ENCODE measurements at places on chromosomes 7 and 10.

- no peak for DNase-seq
Measured at GRCh38 chr7:107661081-107661864, 645 bp downstream of the SLC26A4 start.

DNA sequence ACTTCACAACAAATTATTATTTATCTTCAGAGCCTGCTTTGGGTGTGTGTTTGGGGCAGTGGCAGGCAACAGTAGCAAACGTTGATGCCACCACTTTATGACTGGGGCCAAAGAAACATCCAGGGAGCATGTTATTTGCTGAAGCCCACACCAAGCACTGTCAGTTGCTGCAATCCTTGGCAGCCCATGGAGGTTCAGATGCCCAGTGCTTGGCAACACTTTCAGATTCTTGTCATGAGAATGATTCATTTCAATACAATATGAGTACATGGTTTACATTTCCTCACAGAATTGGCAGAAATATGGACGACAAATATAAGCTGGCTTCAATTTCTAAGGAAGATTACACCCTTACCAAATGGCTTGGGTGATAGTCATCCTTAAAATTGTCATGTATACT lies 46.5 kb upstream of the GLI3 start:
- no peak for DNase-seq

GRCh38 chr10:27688276-27688675 lies 57.3 kb downstream of the MKX start:
- DNase-seq = no peak

- no peak for DNase-seq
Measured at GRCh38 chr10:87560495-87561129, 55.9 kb downstream of the MINPP1 start.

DNA sequence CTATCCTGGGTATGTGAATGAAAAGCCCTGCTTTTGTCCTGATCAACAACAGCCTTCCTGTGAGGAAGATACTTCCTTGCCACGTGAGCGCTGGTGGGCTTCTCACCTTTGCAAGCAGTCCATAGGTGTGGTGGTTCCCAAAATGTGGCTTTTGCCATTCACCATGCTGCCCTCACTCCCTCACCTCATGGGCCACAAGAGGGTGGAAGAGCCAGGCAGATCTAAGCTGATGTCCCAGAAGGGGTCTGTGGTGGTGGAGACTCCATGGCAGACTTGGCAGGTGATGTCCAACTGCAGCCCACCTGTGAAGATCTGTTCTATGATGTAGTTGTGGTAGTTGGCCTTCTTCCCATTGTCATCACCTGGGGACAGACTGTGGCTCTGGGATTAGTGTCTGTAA lies 147.4 kb downstream of the BBS9 start:
- DNase-seq = no peak

DNA sequence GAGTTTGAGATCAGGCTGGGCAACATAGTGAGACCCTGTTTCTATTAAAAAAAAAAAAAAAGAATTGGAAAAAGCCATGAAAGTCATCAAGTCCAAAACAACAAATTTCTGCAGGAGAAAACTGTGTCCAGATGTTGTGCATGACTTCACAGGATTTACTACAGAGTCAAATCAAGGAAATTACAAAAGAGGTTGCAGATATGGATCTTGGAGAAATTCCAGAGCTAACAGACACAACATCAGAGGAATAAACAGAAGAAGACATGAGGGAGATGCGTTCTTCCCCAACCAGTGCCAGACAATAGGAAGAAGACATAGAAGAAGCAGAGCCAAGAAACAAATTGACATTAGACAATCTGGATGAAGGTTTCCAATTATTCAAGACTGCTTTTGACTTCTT lies 24.3 kb upstream of the KCNIP2 start:
- no peak for DNase-seq

GRCh38 chr7:129742256-129742655 lies 130.7 kb downstream of the NRF1 start:
- no peak for DNase-seq

- DNase-seq = no peak
Measured at GRCh38 chr7:128357217-128357613, 4.3 kb downstream of the PRRT4 start.

GRCh38 chr7:102155821-102156441 lies 130.7 kb upstream of the SH2B2 start:
- DNase-seq = no peak

DNA sequence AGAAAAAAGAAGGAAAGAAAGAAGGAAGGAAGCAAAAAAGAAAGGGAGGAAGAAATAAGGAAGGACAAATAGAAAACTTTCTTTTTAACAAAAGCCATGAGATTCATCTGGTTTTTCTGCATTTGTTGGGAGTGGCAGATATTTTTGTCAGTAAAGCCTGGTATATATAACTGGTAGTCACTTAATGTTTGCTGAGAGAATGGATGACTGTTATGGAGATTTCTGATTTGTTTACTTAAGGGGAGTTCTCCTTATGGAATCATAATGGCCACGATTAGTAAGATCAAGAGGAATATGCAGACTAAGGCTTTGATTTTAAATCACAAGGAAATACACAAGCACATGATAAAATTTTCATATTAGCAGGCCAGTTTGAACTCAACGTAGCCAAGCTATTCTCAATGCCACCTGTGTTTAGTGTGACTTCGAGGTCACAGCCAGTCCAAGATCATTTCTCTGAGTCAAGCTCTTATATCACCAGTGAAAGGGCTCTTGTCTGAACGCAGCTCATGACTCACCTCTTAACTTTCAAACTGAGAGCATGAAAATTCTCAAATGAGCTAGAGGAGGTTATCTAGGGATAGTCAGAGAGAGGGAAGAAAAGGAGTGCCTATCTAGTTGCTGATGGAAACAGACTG lies 445.1 kb upstream of the ZMIZ1 start:
- no peak for DNase-seq

- DNase-seq = peak; percentile 28
Measured at GRCh38 chr10:103493362-103493915, at the start of gene NEURL1. NEURL1 (plus strand) TSS chr10:103493705; CDS start chr10:103494388, 683 bp downstream.

- DNase-seq = peak; percentile 35
Measured at GRCh38 chr7:11557627-11558026, 274.4 kb downstream of the THSD7A start.

DNA sequence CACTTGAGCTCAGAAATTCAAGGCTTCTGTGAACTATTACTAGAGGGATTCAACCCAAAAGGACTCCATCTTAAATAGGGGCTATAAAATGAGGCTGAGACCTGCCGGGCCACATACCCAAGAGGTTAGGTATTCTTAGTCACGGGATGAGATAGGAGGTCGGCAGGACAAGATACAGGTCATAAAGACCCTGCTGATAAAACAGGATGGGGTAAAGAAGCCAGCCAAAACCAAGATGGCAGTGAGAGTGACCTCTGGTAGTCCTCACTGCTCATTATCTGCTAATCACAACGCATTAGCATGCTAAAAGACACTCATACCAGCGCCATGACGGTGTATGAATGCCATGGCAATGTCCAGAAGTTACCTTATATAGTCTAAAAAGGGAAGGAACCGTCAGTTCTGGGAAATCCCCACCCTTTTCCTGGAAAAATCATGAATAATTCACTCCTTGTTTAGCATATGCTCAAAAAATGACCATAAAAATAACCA lies 101.2 kb upstream of the TRIM24 start:
- no peak for DNase-seq

DNA sequence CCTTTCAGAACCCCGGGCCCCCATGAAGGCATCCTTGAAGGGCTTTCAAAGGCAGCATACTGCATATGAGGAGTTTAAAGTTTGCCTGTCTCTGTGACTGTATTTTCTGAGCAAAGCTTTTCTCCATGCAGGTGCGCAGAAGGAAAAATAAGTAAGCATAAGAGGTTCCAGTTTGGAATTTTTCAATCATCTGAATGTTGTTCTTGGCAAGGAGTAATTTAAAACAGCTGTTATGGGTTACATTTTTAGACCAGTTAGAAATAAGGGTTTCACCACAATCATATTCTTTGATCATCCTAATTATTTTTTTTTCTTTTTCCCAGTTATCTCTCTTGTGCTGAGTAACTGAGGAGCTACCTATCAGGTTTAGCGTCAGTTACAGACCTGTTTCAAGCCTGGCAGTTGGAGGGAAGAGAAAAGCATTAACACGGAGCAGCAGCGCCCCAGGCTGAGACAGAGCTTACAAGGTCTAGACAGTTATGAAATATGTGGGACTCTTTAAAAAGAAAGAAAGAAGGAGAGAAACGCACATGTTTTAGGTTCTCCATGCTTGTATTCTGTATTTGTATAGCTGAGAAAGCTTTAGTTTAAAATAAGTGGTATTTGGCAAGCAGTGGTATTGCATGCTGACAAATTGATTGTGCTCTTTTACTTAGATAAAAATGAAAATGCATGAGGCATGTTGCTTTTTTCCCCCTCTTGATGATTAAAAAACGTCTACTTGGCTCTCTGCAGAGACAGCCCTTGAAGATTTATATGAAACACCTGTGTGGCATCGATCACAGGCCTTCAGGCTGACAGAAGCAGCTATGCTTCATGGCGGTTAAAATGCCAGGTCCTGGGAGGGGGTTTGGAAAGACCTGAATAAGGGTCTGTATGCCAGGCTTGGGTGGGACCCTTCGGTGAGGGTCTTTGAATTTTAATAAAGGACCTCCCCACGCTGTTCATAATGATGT lies 157.6 kb downstream of the GRK5 start:
- no peak for DNase-seq

DNA sequence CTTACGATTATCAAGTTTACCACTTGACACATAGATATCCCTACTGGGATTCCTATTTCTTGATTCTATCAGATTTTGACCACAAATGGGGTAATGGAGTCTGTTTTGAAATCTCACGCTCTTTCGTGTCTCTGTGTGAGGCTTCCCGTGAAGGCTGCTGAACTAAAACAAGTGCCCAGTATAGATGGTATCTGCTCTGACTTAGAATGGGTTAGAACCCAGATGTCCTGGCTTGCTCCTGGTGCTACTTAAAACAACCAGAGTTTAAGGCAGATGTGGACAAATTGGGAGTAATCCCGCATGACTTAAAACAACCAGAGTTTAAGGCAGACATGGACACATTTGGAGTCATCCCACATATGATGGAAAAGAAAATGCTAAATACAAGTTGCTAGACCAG lies 85.9 kb downstream of the FAM204A start:
- DNase-seq = no peak

DNA sequence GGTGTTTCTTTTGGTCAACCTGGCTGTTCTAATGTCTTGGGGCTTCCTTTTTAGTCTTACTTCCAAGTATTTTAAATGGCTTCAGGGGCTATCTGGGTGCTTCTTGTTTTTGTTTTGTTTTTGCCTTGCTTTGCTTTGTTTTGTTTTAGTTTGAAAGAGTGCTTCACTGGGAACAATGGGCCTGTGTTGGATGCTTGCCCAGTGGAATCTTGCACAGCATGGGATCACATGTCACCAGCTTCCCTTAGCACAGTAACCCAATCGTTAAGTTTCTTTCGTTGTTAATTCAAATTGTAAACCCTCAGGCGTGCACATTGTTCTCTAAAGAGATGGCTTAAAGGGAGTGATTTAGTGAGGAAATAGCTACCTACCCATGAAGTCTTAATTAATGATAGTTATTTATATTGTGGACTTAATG lies 8.9 kb downstream of the COL17A1 start:
- DNase-seq = no peak

GRCh38 chr10:116809483-116810119 lies 39.7 kb upstream of the ENO4 start:
- no peak for DNase-seq

DNA sequence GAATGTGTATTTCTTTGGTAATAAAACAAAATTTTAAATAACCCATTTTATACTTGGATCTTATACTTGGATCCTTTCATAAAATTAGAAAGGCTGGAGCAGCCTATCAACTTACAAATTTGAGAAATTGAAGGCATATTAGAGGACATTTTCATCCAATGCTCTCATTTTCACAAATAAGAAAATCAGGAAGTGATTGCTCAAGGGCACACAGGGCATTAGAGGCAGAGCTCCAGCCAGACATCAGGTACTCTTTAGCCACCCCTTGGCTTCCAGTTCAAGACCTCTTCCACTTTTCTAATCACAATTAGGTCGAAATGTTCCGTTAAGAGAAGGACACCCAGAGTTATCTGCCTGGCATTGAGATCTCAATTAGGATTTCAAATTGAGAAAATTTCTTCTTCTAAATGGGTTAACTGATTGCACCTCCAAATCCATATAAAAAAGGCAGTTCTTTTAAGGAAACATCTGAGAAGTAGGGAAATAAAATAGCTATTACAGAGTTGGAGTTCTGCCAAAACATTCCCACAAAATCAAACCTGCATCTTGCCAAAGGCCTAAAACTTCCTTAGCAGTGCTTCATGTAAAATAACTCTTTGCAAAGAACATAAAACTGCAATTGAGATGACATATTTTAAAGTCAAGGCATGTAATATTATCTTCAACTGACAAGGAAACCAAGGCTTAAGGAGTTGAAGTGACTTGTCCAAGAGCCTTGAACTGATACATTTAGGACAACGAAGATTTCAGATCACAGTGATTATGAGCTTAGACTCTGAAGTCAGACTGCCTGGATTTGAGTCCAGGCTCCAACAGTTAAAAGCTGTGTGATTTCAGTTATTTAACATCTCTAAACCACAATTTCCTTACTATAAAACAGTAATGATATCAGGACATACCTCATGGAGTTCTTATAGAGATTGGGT lies 2.4 kb downstream of the ACTA2 start:
- DNase-seq = peak; percentile 31

GRCh38 chr7:138164804-138165203 lies 88.5 kb downstream of the AKR1D1 start:
- no peak for DNase-seq

GRCh38 chr10:57867241-57867640 lies 400.5 kb downstream of the IPMK start:
- DNase-seq = no peak
